Activated CD8-positive, alpha-beta memory T cell treated with anti-CD3 and anti-CD28 coated beads, Interleukin-2, amount 10 ng/mL, durations not matched to agents 7 days and 5 days (primary cell): ENCODE measurements at places on chromosomes 4 and X. TPM values are rescaled to one million over a fixed set of nuclear protein-coding genes. Genes with fewer than 3 reads are reported as not detected.

Gene RBM46
- not detected for total RNA-seq

Gene DCLK2
- not detected for total RNA-seq

- DNase-seq = no peak
- H3K36me3 ChIP-seq = no peaks in the 10 kb centered on the region
- no peak overlapping the region for H3K4me3 ChIP-seq
- no peaks in the 10 kb centered on the region for H3K27me3 ChIP-seq
- H3K4me1 ChIP-seq = peaks cover 3% of the 10 kb centered on the region
- no peak overlapping the region for H3K27ac ChIP-seq
Observed at GRCh38 chr4:24856586-24856985, 56.3 kb downstream of the CCDC149 start.

GRCh38 chr4:48779095-48779997 lies 733 bp downstream of the FRYL start:
- DNase-seq = peak; percentile 70
- peak overlapping the region; percentile 91 for H3K27ac ChIP-seq
- peaks cover 35% of the 10 kb centered on the region for H3K4me1 ChIP-seq
- H3K27me3 ChIP-seq = no peaks in the 10 kb centered on the region
- peaks cover 12% of the 10 kb centered on the region for H3K36me3 ChIP-seq

DNA sequence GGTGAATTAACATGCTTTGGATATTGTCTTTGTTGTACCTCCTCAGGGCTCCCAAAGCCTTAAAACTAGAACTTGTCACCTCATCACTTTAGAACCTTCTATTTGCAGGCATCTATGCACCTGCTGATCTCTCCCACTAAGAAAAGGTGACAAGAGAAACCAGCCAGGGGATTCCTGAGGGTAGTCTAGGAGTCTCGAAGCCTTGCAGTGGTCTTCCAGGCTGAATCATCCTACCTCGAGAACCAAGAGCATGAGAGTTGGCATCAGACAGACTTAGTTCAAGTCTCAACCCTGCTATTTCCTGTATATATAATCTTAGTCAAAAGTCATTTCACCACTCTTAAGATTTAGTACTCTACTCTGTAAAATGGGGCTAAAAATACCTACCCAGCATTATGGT lies 29.6 kb downstream of the RTL5 start:
- peak overlapping the region; percentile 67 for H3K27ac ChIP-seq
- peaks cover 56% of the 10 kb centered on the region for H3K4me1 ChIP-seq
- H3K36me3 ChIP-seq = peaks cover 1% of the 10 kb centered on the region

- no peaks in the 10 kb centered on the region for H3K4me1 ChIP-seq
- H3K27me3 ChIP-seq = no peaks in the 10 kb centered on the region
- H3K4me3 ChIP-seq = no peak overlapping the region
- H3K36me3 ChIP-seq = no peaks in the 10 kb centered on the region
- no peak overlapping the region for H3K27ac ChIP-seq
Observed at GRCh38 chrX:18607966-18608365, 63.9 kb downstream of the RS1 start.

DNA sequence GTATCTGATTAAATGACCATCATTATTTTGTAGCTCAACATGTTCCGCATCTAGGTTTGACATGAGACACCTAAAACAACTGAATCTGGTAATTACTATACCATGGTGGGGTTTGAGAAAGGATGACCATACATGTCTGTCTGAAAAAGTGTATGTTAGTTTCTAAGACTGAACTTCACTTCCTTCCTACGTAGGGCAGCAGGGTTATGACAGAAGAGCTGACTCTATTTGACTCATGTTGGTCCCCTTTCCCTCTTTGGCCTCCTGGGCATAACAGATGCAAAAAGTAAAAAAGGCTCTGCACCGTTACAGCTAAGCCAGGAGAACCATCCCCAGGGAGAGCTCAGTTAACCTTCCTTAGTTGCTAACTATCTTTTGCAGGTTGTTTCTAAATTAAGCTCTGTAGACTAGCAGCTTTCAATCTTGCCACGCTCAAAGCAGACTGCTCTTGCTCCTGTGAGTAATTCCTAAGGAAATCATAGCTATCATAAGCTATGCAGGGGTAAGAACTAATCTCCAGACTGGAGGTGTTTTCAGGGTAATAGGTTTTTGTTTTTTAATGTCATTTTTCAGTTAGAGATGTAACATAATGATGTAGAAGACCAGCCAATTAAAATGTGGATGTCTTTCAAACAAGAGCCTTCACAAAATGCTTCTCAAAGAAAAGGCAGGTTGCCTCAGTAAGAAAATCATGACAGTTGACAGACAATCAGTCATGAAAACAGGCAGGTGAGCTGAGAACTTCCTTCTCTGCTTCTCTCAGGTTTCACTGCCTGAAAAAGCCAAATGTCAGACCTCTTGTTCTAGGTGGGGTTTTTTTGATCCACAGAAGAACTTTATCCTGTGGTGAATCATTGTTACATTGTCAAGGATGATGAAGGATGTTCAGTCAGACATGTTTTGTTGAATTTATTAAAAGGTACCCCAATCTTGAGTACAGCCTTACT lies 66.9 kb upstream of the DAPP1 start:
- DNase-seq = no peak
- H3K4me1 ChIP-seq = no peaks in the 10 kb centered on the region
- peaks cover 9% of the 10 kb centered on the region for H3K27me3 ChIP-seq
- no peak overlapping the region for H3K4me3 ChIP-seq

DNA sequence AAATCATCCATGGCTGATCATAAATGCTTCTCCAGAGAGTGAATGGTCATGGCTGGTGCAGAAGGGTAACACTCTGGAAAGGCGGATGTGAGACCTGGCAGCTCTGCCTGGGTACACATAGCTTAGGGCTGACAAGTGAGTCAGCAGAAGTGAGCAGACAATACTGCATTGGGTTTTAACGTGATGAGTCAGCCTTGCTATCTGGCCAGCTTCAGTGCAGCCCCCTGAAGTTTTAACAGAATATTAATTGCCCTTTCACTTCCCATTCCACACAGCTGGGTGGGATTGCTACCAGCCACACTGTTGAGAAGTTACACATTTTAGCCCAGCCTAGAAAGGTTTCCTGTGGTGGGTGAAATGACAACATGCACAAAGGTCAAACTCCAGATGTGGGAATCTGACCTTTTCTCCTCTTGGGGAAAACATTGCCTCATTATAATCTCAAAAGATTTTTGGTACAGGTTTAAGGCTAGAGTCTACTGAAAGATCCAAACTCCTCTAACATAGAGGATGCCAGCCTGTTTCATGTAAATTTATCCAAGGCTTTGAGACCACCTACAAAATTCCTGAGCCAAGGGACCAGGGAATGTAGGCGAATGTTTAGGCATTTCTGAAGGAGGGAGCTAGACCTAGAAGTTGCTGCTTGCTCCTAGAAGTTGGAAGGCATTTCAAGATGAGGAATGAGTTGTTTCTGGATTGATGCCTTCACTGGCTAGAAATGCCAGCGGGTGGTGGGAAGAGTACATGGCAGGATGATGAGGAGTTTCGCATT lies 230.3 kb upstream of the PGRMC2 start:
- DNase-seq = no peak
- H3K36me3 ChIP-seq = peaks cover 9% of the 10 kb centered on the region
- H3K27me3 ChIP-seq = peaks cover 3% of the 10 kb centered on the region
- no peak overlapping the region for H3K27ac ChIP-seq

DNA sequence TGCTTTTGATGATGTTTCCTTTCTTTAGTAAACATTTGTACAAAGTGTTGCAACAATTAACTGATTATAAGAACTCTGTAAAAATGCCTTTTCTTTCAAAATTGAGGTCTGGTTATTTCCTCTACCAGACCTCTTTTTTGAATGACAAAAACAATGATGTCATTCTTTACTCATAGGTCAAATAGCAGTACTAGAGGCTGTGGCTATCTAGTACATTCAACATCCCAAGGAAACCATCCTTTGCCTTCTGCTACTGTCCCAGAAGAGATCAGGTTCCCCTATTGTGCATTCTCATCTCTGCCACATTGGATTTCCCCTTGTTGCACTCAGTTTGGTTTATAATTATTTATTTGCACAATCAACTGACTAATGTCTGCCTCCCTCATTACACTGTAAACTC lies 19.1 kb upstream of the MAD2L1 start:
- no peak overlapping the region for H3K27ac ChIP-seq
- no peaks in the 10 kb centered on the region for H3K36me3 ChIP-seq
- peaks cover 5% of the 10 kb centered on the region for H3K27me3 ChIP-seq
- H3K4me3 ChIP-seq = no peak overlapping the region
- H3K4me1 ChIP-seq = no peaks in the 10 kb centered on the region

- H3K36me3 ChIP-seq = no peaks in the 10 kb centered on the region
- H3K4me3 ChIP-seq = no peak overlapping the region
- no peak for DNase-seq
- no peak overlapping the region for H3K27ac ChIP-seq
- H3K4me1 ChIP-seq = no peaks in the 10 kb centered on the region
Observed at GRCh38 chr4:3699678-3700077, 66.5 kb upstream of the ADRA2C start.

- H3K27ac ChIP-seq = no peak overlapping the region
- H3K4me3 ChIP-seq = no peak overlapping the region
- DNase-seq = no peak
- H3K4me1 ChIP-seq = no peaks in the 10 kb centered on the region
- H3K36me3 ChIP-seq = no peaks in the 10 kb centered on the region
Observed at GRCh38 chr4:137967480-137968190, 274.5 kb downstream of the SLC7A11 start.

DNA sequence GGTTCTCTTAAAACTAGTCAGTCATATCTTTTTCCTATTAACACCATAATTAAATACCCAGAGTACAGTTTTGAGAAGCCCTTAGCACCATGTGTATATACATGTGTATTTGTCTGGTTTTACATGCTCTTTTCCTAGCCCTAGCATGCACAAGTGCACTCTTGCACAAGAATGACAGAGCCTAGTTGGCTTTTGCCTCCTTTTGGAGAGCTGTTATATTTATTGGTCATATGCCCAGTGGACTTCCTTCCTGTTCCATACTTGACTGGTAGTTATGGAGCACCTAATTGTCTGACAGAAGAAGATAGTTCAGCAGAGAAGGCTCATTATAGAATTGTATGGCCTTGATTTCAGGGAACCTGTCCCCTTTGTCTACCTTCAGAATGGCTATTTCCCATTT lies 155.6 kb downstream of the ARX start:
- H3K27ac ChIP-seq = no peak overlapping the region
- H3K36me3 ChIP-seq = peaks cover 11% of the 10 kb centered on the region
- no peaks in the 10 kb centered on the region for H3K4me1 ChIP-seq
- H3K27me3 ChIP-seq = no peaks in the 10 kb centered on the region
- no peak for DNase-seq
- no peak overlapping the region for H3K4me3 ChIP-seq

DNA sequence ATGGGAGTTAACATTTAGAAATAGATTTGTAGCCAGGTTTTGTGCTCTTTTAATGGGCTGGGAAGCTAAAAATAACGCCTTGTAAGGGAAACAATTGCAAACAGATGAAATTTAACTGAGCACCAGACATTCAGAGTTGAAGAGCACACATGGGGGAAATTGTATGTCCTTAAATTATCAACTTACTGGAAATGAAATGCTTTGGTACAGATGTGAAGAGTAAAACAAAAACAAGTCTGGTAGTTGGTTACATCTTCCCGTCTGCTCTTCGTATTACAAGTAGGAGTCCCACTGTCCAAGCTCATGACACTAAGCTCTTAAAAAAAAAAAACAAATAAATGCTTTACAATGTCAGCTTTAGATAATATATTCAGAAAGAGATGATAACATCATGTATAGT lies 59.5 kb upstream of the RPA4 start:
- H3K27ac ChIP-seq = no peak overlapping the region
- H3K27me3 ChIP-seq = no peaks in the 10 kb centered on the region
- H3K4me3 ChIP-seq = no peak overlapping the region

DNA sequence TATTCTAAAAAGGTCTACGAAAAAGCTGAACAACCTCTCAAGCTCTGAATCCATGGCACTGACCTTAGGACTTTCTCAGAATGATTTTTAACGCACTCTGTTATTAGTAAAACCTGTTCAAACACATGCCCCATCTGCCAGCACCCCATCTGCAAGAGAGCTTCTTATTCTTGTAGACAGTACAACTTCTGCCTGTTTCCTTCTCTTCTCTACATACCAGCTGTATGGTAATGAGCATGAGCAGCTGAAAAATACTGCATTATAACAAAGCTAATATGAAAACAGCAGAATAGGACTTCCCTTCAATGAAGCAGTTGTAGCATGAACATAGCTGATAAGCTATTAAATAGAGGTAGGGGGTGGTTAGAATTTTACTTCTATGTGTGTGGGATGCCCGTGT lies 167.9 kb downstream of the FBXW7 start:
- no peak overlapping the region for H3K4me3 ChIP-seq
- H3K27me3 ChIP-seq = no peaks in the 10 kb centered on the region
- H3K36me3 ChIP-seq = peaks cover 14% of the 10 kb centered on the region
- DNase-seq = no peak

- peaks cover 9% of the 10 kb centered on the region for H3K27me3 ChIP-seq
- no peak overlapping the region for H3K4me3 ChIP-seq
- peaks cover 6% of the 10 kb centered on the region for H3K4me1 ChIP-seq
- H3K27ac ChIP-seq = no peak overlapping the region
- H3K36me3 ChIP-seq = no peaks in the 10 kb centered on the region
- DNase-seq = no peak
Observed at GRCh38 chr4:99755223-99755944, 61.2 kb upstream of the DAPP1 start.

- no peak overlapping the region for H3K4me3 ChIP-seq
- H3K36me3 ChIP-seq = no peaks in the 10 kb centered on the region
- H3K27ac ChIP-seq = no peak overlapping the region
- peaks cover 2% of the 10 kb centered on the region for H3K27me3 ChIP-seq
- H3K4me1 ChIP-seq = no peaks in the 10 kb centered on the region
Observed at GRCh38 chrX:47802589-47802988, 34.1 kb upstream of the ZNF81 start.

GRCh38 chr4:106718548-106718947 lies 317.6 kb downstream of the DKK2 start:
- no peaks in the 10 kb centered on the region for H3K36me3 ChIP-seq
- H3K4me1 ChIP-seq = no peaks in the 10 kb centered on the region
- H3K27me3 ChIP-seq = no peaks in the 10 kb centered on the region
- H3K4me3 ChIP-seq = no peak overlapping the region
